ENCODE measurements at places on chromosomes 2 and 18.

- no peak for DNase-seq
Observed at GRCh38 chr2:234705108-234705507, 208.2 kb upstream of the ARL4C start.

DNA sequence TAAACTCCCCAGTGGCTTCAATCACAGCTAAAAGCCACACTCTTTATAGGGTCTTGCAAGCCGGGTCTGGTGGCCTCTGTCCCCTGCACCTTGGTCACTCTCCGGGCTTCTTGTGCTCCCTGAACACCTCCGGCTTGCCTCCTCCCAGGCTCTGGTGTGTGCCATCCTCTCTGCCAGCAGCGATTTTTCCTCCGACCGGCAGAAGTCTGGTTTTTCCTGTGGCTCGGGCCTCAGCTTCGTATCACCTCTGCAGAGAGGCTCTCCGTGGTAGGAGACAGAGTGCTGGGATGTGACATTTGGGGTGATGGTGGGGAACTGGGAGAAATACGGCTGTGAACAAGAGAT, 58.8 kb upstream of the HPCAL1 start:
- DNase-seq: no peak

GRCh38 chr18:35088921-35089320, 47.7 kb downstream of the MAPRE2 start:
- DNase-seq: no peak

DNA sequence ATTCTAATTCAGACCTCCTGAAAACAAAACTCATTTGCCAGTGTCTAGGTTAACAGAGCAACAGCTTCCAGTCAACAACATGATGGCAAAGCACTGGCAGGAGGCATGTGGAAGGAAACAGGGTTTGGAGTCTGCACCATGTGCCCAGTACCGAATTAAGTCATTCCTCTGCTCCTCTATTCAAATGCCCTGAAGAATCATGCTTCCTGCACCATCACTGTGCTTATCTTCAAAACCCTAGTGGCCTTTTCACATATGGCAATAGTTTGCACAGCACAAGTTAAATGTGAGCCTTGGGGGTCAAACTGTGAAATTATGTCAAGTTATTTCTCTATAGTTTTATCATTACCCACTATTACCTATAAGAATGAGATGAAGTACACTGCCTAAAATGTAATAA, 75.4 kb upstream of the GRB14 start:
- no peak for DNase-seq

DNA sequence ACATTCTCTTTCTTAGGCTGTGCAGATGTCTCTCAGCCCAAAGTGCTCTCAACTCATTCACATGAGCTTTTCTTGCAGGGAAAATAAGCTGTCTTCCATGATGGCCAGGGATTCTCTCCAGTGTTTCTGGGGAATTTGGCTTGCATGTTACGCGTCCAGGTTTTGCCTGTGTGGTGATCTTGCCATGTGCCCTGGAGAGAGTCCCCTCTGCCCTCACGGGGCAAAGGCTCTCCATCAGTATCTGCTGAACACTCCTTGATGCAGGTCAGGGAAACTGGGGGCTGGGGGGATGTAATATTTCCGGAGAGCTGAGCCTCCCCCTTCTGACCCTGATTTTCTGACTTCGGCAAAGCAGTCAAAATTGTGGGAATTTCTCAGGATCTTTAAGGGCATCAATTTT, 87.6 kb downstream of the ACKR3 start:
- DNase-seq: no peak
